Astrocyte (in vitro differentiated cells and primary cell): ENCODE measurements at places on chromosomes 1 and 21.
A peak's percentile ranks its signal among the peaks of the same experiment; 100 is the strongest.

DNA sequence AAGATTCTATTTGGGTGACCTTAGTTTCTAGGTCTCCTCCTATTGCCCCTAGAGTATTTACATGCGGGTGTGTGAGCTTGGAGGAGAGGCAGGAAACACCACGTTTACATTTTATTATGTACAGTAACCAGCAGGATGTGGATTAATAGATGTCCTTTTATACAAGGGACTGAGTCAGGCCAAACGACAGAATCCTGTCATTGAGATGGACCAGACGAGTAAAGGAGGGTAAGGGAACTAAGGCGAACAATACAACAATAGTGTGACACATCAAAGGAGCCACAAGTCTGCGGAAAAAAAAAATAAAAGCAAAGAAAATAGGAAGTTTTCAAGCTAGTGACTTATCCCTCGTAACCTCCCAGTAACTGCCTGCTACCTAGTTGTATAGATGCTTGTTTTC lies 151.1 kb downstream of the GABPA start:
- peaks cover 6% of the 10 kb centered on the region for H3K36me3 ChIP-seq
- peak overlapping the region; percentile 14 for H3K27ac ChIP-seq
- no peaks in the 10 kb centered on the region for H3K4me1 ChIP-seq
- no peaks in the 10 kb centered on the region for H3K27me3 ChIP-seq
- DNase-seq: no peak
- no peak overlapping the region for H3K4me3 ChIP-seq

- H3K36me3 ChIP-seq: no peaks in the 10 kb centered on the region
- no peak overlapping the region for H3K27ac ChIP-seq
- no peaks in the 10 kb centered on the region for H3K27me3 ChIP-seq
- H3K4me1 ChIP-seq: no peaks in the 10 kb centered on the region
Observed at GRCh38 chr1:198700396-198700795, 61.6 kb downstream of the PTPRC start.

DNA sequence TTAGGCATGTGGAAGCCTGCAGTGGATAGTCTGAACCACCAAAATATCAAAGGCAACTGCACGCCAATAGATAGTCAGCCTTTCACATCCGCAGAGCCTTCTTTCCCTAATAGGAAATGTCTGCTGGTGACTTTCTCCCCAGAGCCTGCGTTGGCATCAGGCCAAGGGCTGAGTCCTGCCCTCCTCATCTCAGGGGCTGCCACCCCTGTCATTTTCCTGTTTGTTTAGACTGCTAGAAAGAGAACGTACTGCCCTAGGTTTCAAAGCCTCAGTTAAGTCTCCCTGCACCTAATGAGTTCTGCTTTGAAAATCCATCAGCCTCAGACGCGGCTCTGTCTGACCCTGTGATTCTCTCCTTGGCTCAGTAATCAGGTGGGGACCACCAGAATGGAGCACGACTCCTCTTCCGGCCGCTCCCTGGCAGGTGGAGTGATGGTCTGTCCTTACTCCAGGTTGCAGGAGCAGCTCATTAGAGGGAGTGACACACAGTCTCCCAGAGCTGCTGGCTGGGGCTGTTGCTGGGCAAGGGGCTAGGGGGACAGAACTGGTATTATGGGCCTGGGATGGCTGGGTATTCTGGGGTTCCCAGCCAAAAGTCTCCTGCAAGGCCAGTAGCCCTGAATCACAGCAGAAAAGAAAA lies 27.3 kb downstream of the STUM start:
- no peak overlapping the region for H3K27ac ChIP-seq
- no peaks in the 10 kb centered on the region for H3K36me3 ChIP-seq
- peaks cover 5% of the 10 kb centered on the region for H3K27me3 ChIP-seq
- no peak for DNase-seq
- no peaks in the 10 kb centered on the region for H3K4me1 ChIP-seq
- H3K4me3 ChIP-seq: no peak overlapping the region

DNA sequence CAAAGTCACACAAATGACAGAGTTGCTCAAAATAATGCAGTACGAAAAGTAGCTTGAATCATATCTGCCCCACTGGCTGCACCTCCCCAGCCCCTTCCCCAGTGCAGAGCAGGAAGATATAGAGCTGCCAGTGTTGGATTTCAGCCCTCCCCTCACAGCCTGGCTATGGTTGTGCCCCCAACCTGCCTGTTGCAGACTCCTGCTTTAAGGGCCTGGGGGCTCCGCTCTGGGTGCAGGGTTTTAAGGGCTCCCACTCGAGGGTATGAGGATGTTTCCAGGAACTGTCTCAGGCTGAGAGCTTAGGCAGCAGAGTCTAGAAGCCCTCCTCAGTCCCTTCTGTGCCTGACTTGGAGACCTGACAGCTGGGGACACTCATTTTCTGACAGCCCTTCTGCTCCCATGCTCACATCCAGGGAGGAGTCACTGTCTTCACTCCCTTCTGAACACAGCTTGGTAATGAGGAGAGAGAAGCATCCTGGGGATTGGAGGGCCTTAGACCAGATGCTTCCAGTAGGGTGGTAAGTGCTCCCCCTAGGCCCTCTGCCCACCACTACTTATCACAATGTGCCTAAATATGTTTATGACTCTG lies 4.6 kb downstream of the S100A9 start:
- H3K27me3 ChIP-seq: no peaks in the 10 kb centered on the region
- no peak for DNase-seq
- no peaks in the 10 kb centered on the region for H3K4me1 ChIP-seq
- H3K27ac ChIP-seq: no peak overlapping the region

GRCh38 chr21:35303085-35303484 lies 254.0 kb upstream of the RUNX1 start:
- H3K4me1 ChIP-seq: peaks cover 5% of the 10 kb centered on the region
- peak overlapping the region; percentile 45 for H3K27ac ChIP-seq
- DNase-seq: peak; percentile 93
- no peak overlapping the region for H3K4me3 ChIP-seq
- no peaks in the 10 kb centered on the region for H3K27me3 ChIP-seq
- H3K36me3 ChIP-seq: no peaks in the 10 kb centered on the region

GRCh38 chr1:184867866-184868689 lies 106.2 kb downstream of the NIBAN1 start:
- H3K4me1 ChIP-seq: peaks cover 13% of the 10 kb centered on the region
- peak overlapping the region; percentile 29 for H3K27ac ChIP-seq
- H3K36me3 ChIP-seq: no peaks in the 10 kb centered on the region
- H3K4me3 ChIP-seq: no peak overlapping the region
- no peak for DNase-seq
- H3K27me3 ChIP-seq: no peaks in the 10 kb centered on the region

DNA sequence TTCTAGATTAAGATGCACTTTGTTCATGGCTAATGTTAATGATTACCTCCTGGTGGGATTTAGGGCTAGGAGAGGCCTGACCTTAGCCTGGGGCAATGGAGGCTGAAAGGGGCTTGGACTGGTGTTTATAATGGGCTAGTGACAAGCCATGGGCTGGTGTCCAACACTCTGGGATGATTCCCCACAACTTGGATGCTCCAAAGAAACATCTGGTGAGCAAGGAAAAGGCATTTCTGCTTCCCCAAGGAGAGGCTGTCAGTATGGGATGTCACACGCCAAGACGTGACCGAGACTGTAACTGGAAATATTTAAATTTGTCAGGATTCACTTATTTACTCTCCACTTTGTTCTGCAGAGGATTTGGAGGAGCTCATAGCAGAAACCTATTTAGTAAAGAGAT lies 45.2 kb downstream of the PTPRU start:
- no peaks in the 10 kb centered on the region for H3K36me3 ChIP-seq
- H3K27me3 ChIP-seq: no peaks in the 10 kb centered on the region
- H3K27ac ChIP-seq: no peak overlapping the region
- no peak overlapping the region for H3K4me3 ChIP-seq

- no peaks in the 10 kb centered on the region for H3K36me3 ChIP-seq
- H3K27ac ChIP-seq: no peak overlapping the region
- DNase-seq: peak; percentile 53
- no peak overlapping the region for H3K4me3 ChIP-seq
- H3K27me3 ChIP-seq: no peaks in the 10 kb centered on the region
Observed at GRCh38 chr1:98963064-98963758, 41.5 kb downstream of the PLPPR5 start.

- no peaks in the 10 kb centered on the region for H3K27me3 ChIP-seq
- no peaks in the 10 kb centered on the region for H3K36me3 ChIP-seq
- H3K4me1 ChIP-seq: peaks cover 27% of the 10 kb centered on the region
- H3K4me3 ChIP-seq: no peak overlapping the region
Observed at GRCh38 chr1:92754000-92754718, 30.7 kb downstream of the EVI5 start.

GRCh38 chr1:114117654-114118053 lies 36.0 kb downstream of the SYT6 start:
- no peaks in the 10 kb centered on the region for H3K36me3 ChIP-seq
- H3K27me3 ChIP-seq: no peaks in the 10 kb centered on the region
- DNase-seq: no peak

GRCh38 chr1:206062464-206062863 lies 9.5 kb downstream of the RHEX start:
- no peaks in the 10 kb centered on the region for H3K36me3 ChIP-seq
- DNase-seq: no peak
- H3K27me3 ChIP-seq: peaks cover under 1% of the 10 kb centered on the region
- no peak overlapping the region for H3K27ac ChIP-seq

- no peak overlapping the region for H3K27ac ChIP-seq
- DNase-seq: no peak
- no peak overlapping the region for H3K4me3 ChIP-seq
- no peaks in the 10 kb centered on the region for H3K27me3 ChIP-seq
- H3K36me3 ChIP-seq: peaks cover 14% of the 10 kb centered on the region
- H3K4me1 ChIP-seq: no peaks in the 10 kb centered on the region
Observed at GRCh38 chr1:229325853-229326487, 16.9 kb downstream of the CCSAP start.

DNA sequence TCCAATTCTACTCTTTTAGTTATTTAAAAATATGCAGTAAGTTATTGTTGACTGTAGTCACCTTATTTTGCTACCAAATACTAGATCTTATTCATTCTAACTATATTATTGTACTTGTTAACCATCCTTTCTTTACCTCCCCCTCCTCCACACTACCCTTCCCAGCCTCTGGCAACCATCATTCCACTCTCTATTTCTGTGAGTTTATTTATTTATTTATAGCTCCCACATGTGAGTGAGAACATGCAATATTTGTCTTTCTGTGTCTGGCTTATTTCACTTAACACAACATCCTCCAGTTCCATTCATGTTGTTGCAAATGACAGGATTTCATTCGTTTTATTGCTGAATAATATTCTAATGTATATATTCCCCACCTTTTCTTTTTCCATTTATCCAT lies 115.8 kb downstream of the TSEN15 start:
- H3K27ac ChIP-seq: no peak overlapping the region
- H3K4me3 ChIP-seq: no peak overlapping the region
- no peak for DNase-seq
- no peaks in the 10 kb centered on the region for H3K27me3 ChIP-seq

DNA sequence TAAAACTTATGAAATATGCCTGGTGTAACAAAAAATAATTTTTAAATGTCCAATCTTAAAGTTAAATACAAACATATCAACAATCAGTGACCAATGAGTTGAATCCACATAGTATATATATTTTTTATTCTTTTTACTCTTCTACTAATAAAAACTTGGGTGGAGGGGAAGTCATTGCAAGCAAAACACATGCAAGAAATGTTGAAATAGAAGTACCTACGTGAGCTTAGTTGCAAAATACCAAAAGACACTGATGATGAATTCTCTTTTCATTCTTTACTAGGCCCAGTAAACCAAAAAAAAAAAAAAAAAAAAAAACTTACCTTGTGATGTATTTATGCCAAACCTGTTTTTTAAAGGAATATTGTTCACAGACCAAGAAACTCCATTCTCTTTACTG lies 26.4 kb upstream of the PLA2G4A start:
- H3K4me3 ChIP-seq: no peak overlapping the region
- no peak for DNase-seq
- no peaks in the 10 kb centered on the region for H3K36me3 ChIP-seq
- no peak overlapping the region for H3K27ac ChIP-seq
- no peaks in the 10 kb centered on the region for H3K4me1 ChIP-seq
- no peaks in the 10 kb centered on the region for H3K27me3 ChIP-seq

DNA sequence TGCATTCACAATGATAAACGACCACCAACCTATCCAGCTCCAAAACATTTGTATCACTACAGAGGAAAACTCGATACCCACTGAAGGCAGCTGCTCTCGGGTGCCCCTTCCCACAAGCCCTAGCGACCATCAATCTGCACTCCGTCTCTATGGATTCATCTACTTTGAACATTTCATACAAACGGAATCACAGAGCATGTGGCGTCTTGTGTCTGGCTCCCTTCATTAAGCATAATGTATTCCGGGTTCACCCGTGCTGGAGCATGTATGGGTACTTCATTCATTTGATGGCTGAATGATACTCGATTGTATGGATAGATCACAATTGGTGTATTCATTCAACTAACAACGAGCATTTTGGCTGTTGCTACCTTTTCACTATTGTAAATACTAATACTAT lies 340.2 kb downstream of the SMYD3 start:
- H3K27me3 ChIP-seq: no peaks in the 10 kb centered on the region
- no peak for DNase-seq
- no peak overlapping the region for H3K4me3 ChIP-seq
- H3K27ac ChIP-seq: no peak overlapping the region
- peaks cover 1% of the 10 kb centered on the region for H3K4me1 ChIP-seq

DNA sequence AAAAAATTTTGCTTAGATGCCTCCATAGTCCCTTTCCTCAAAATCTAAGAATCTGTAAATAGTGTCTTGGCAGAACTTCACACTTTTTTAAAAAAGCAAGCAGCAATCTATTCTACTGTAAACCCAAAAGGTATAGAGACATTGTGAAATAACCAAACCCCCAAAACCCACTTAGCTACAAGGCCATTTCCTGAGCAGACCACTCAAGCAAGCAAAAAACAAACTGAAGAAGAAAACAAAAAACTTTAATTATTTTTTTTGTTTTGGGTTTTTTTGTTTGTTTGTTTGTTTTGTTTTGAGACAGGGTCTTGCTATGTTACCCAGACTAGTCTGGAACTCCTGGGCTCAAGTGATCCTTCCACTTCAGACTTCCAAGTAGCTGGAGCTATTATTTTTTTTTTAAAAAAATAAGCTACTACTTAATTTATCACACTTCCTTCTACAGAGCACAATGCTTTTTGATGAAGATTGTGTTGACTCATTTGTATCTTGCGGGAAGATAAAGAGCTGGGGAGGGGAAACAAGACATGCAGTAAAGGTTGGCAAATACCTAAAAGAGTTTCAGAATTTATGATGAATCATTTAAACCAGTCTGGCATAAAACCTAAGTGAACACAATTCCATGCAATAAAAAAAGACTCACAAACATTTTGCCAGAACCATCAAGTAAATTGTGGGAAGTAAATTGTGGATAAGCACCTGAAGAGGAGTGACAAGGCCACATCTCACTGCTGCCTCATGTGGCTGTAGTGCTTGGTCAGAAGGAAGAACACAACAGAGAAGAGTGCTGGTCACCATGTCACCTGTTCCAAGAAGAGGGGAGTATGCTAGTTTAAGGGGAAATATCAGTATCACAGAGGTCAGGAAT lies 2.7 kb upstream of the PTPN22 start:
- no peaks in the 10 kb centered on the region for H3K27me3 ChIP-seq
- no peaks in the 10 kb centered on the region for H3K36me3 ChIP-seq
- no peak overlapping the region for H3K27ac ChIP-seq
- peaks cover 16% of the 10 kb centered on the region for H3K4me1 ChIP-seq
- no peak overlapping the region for H3K4me3 ChIP-seq
- DNase-seq: peak; percentile 74

DNA sequence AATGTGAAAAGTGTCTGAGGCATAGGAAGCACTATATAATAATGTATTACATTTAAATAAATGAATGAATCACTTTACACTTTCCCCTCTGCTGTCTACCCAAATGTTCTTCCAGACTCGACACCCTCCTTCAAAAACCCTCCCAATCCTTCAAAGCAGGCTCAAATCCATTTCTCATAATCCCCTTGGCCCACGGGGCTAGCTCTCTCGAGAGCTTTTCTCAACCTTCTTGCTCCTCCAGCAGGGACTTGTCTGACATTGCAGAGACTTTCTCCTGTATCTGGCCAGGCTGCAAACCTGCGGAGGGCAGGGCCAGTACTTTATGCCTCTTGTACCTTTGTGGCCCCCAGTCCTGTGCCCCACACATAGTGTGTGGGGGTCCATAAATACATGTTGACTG lies 14.1 kb upstream of the CNTN2 start:
- no peak for DNase-seq
- no peaks in the 10 kb centered on the region for H3K4me1 ChIP-seq
- H3K4me3 ChIP-seq: no peak overlapping the region
